Amniotic epithelial cell (primary cell): ENCODE measurements at places on chromosomes 3 and 15.
A peak's percentile ranks its signal among the peaks of the same experiment; 100 is the strongest.

DNA sequence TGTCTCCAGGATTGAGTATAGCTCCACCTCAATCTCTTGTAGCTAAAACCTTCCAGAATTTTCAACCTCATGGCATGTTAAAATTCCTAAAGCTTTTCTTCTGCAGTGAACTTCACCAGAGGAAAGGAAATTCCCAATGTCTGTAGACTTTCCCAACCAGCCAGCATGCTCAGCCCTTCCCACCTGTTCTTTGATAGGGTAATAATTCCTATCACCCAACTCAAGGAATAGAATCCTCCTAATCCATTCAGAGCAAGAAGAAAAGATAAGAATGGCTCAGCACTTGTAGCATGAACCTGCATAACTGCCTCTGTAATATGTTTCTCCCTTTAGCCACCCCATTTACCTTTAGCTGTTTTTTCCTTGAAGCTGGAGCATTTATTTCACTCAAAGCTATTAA is 301.8 kb upstream of the GADL1 start:
- DNase-seq: no peak

- no peak for DNase-seq
Observed at GRCh38 chr3:87233805-87234204, 6.7 kb downstream of the CHMP2B start.

DNA sequence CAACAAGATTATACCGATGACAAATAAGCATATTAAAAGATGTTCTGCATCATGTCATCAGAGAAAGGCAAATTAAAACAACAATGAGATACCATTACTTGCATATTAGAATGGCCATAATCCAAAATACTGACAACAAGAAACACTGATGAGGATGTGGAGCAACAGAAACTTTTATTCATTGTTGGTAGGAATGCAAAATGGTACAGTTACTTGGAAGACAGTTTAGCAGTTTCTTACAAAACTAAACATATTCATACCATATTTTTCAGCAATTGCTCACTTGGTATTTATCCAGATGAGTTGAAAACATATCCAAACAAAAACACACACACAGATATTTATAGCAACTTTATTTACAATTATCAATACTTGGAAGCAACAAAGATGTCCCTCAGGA is 160.9 kb upstream of the MME start:
- DNase-seq: no peak

DNA sequence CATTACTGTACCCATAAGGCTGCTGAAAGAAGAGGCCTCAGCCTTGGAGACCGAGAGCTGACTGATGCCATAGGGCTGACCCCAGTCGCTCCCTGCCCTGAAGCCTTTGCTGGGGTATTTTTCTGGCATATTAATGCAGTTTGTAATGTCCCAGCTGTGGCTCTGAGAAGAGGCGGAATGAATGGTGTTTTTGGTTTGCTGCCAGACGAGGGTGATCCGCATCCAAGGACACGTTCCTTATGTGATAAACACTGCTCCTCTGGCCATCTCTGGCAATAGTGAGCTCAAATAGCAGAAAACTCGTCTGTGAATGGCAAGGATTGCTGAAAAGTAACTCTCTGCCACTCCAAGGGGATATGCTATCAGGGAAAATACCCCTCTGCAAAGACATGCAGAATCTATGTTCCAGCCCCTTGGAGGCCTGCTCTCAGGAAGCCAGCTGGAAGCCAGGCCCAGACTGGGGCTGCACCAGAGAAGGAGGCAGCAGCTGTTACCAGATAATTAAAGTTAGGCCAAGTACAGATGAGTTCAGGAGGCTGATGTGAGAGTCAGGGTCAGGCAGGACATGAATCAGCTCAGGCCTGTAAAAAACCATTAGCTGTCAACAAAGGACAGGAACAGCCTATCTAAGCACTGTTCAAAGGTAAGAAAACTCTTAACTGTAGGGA is 28.9 kb upstream of the KLHL6 start:
- peak; percentile 27 for DNase-seq

DNA sequence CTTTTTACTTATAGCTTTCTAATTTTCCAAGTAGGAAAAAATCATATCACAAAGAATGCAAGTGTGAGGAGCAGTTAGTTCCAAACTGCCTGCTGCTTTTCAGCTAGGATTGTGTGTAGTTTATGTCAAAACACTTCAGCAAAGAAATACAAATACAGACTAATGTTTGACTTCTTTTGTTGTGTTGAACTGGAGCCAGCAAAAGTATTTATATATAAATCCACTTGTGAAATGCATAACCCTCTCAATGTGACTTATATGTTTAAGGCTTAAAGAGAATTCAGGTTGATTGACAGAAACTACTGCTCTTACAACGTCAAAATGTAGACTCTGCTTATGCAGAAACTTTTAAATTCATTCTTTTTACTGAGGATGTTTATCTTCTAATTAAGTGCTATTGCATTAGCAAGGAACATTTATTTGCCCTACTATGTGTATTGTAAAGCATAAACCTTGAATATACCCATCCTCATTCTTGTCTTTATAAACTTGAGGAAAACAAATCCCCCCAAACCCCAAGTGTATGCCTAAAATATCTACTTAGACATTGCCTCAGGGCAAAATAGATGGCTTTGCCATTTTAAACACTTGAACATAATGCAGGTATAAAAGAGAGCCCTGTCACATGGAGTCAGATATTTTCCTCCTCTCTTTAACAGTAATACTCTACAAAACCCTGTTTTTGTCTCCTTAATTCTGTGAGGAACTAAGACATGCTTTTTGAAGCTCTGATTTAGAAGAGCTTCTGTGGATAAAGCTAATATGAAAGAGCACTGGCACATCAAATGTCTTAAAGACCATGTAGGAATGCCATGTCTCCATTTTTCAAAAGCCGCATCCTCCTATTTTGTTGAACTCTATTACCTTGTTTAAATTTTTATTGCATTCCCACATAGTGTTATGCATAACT is 302.8 kb upstream of the TBC1D5 start:
- DNase-seq: no peak

DNA sequence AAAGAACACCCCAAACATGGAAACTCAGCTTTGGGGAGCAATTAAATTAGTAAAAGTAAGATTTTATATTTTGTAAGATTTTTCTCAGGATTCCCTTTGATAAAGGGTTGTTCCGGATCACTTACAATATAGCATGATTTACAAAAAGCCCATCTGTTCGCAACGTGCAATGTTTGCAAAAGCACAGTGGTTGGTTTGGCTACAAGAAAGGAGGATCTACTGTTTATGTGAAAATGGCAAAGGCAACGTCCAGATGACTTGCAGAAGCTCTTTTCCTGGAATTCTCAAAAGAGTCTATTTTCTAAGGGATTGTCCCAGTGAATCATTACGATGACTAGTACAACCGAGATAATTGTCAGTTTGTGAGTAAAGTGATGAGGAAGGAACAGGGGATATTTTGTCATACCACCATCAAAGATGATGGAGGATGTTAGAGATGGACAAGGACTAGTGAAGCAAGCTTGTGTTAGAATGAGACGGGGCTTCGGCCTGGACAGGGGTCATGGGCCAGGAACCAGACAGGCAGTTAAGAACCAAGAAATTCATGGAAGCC is 71.6 kb downstream of the CRYGS start:
- peak; percentile 13 for DNase-seq

- DNase-seq: peak; percentile 19
Observed at GRCh38 chr15:70197318-70197944, 99.7 kb upstream of the TLE3 start.

DNA sequence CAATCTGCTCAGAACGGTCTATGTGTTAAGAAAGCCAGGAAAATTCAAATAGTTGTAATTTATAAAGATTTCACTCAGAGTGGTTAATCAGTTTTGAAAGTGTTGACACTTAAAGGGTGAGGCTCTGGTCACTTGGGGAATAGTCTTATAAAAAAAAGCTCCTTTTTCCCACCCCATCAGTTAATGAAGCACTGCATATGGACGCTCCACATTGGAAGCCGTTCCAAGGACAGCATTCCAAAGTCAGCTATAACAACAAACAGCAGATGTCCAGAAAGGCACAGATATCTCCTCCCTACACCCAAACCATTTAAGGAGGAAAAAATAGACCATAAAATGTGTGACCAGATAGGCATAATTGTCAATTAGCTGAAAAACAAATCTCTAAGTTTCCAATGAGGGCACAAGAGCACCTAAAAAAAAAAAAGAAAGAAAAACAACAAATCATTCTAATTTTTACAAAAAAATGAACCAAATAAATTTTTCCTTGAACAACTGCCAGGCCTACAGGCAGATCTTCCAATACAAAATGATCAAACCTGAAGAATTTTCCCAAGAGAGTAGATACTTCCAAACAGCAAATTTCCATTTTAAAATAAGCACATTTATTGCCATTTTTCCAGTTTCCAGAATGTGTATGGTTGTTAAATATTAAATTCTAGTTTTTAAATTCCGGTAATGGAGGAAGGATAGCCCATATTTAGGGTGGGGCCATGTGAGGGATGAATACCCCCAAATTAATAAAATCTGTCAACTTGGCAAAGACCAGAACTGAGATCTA is 198.3 kb downstream of the ERC2 start:
- no peak for DNase-seq

GRCh38 chr3:84724877-84725276 is 233.9 kb upstream of the CADM2 start:
- DNase-seq: no peak

DNA sequence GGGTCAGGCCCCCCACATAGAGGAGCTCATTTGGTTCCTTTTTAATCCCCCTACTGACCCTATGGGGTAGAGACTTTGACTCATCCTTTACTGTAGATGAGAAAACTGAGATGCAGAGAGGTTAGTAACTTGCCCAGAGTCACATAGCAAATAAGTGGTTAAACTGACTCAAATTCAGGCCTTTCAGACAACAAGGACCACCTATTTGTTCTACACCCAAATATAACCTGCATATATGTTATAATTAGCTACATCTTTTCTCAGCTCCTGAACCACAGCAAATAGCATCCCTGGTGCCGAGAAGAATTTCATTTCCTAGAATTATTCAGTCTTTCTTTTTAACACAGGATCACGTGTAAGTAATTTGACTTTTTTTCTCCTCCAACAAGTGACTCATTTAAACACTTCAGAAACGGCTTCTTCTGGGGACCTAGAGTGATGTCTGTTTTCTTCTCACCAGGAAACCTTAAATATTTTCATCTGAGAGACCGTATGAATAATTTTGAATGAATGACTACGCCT is 57.4 kb downstream of the MGLL start:
- no peak for DNase-seq

DNA sequence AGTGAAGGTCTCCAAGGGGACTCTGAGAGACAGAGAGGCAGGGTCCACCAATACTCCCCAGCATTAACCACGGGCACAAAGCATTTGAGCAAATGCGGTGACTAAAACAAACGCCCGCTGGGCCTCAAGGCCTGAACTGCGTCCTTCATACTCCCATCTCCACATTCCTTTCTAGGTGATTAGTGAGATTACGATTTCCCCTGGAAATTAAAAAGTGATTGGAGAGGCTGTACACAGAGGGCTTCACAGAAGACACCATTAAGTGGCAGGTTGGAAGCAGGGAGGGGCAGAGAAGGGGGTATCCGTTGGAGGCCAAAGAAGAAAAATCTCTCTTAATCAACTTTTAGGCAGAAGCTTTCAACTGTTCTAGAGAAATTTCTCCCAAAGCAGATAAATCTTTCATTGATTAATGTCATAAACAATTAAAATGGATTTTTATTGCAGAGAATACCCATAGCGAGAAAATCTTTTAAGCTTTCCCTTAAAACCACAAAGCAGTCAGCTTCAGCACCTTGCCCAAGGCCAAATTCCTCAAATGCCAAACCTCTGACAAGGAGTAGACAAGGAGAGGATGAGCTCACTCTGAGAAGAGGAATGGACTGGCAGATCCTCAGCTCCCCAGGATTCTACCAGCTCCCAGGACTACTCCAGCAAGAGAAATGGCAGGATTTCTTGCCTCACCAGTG is 38.2 kb downstream of the MB21D2 start:
- DNase-seq: peak; percentile 99

GRCh38 chr3:49462222-49462621 is 7.8 kb upstream of the DAG1 start:
- peak; percentile 64 for DNase-seq

DNA sequence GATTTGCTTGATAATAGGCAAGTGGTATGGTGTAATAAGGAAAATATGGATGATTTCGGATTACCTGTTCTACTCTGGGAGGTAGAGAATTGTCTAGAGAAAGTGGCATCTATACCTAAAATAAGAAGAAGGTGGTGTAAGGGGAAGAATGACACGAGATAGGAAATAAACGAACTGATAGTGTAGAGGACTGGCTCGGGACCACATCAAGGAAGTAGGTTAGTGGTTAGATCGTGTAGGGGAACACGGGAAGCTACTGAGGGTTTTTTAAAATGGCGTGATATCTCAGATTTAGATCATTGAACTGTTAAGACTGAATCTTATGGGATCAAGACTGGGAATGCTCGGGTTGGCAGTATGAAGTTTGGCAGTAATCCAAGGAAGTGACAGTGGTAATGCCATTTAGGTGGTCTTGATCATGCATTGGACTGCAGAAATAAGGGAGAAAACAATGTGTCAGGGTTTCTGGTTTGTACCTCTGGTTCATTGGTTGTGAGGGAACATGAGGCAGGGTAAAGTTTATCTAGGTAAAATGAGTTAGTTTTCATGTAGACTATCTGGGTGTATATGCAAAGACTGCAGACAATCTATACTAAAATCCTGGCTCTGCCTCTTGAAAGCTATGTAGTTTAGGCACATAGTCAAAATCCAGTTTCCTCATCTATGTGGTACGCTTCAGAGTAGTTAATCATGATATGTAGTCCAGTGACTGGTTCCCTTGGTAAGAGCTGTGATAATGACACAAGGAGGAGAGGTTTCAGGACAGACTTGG is 7.4 kb downstream of the RPL14 start:
- no peak for DNase-seq

DNA sequence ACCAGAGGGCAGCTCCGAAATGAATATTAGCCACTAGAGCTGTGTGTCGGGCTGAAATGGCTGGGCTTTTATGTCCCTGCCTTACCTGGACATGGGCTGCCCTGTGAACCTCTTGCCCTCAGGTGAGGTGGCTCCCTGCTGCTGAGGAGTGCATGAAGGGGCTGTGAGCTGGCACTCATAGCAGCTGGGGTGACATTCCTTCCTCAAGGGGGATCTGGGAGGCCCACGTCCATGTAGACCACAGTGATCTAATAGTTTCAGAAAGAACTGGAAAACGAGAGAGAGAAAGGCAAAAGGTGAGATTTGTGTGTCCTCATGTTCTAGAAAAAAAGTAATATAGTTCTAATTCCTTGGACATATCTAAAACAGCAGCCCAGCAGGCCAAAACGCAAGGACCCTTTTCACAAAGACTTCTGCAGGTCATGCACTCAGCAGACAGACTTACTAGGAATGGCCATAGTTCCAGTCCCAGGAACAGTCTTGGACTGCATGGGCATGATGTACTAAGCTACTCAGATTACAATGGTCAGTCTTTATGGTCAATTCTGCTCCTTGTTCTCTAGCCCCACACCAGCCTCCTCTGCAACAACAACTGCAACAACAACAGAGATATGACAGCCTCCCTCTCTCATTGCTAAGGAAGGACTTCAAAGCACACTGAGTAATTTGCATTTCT is 10.8 kb upstream of the SLC24A5 start:
- DNase-seq: no peak

GRCh38 chr3:4834403-4834866 is 144.8 kb upstream of the BHLHE40 start:
- no peak for DNase-seq

- DNase-seq: no peak
Observed at GRCh38 chr3:54856271-54856670, 71.6 kb downstream of the LRTM1 start.

GRCh38 chr3:57234613-57235575 is 7.4 kb downstream of the APPL1 start:
- no peak for DNase-seq

- no peak for DNase-seq
Observed at GRCh38 chr3:74080056-74080461, 455.3 kb upstream of the PDZRN3 start.
